T-helper 22 cell (primary cell): ENCODE measurements at places on chromosomes 16 and 17.
A peak's percentile ranks its signal among the peaks of the same experiment; 100 is the strongest.

DNA sequence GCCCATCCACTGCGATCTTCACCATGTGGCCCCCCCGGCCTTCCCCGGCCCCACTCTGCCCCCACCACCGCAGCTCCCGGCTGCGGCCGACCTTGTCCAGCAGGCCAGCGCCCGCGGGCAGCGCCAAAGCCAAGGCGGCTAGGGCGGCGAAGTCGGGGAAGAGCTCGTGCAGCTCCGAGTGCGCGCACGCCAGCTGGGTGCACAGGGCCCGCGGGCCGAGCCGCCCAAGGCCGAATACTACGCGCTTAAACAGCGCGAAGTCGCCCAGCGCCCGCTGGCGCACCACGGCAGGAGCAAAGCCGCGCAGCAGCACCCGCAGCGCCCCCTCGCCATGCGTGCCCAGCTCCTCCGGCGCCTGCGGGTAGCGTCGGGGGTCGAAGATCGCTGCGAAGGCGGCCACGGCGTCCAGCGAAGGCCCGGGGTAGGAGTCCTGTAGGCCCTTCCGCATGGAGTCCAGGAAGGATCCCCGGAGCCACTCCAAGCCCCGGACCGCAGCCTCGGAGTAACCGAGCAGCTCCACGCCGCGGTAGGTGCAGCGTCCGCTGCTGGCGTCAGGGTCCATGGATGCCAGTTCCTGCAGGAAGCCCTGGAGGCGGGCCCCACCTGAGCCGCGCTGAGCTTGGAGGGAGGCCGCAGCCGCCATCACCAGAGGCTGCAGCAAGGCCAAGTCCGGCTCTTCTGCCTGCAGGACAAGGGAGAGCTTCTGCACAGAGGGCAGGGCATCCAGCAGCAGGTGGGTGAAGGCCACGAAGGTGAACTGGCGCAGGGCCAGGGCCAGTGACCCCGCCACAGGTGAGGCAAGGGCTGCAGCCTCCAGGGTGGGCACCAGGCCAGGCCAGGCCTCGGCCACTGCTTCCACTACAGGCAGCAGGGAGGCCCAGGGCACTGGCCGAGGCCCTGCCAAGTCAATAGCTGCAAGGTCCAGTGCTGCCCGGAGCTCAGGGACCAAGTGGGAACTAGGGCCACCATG, 10.3 kb downstream of the C17orf113 start:
- no peak for DNase-seq

DNA sequence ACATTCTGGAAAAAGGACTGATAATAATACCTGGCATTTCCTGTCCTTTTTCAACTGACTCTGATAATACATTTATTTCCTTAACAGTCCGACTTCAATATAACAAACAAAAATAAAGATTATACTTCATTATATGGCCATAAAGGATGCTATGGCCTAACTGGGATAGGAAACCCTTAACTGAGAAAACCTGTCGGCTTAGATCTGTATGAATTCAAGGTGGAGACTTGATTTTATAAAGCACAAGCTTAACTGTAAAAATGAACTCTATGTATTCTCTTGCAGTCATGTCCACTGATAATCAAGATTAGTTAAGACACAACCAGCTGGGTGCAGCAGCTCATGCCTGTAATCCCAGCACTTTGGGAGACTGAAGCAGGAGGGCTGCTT, 102.2 kb downstream of the MYO1D start:
- no peak for DNase-seq

DNA sequence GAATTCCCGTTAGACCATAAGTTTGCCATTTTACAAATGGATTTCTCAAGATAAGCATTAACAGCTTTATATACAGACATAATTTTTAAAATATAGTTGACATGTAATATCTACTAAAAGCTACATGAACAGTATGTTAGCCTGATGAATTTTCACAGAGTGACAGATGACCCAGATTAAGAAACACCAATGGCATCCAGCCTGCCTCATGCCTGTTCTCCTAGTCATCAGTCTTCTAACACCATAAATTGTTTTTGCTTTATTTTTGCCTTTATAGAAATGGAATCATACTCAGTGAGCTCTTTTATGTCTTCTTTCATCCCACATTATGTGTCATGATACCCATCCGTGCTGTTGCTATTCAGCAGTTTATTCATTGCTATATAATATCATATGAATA, 80.0 kb downstream of the ATF7IP2 start:
- DNase-seq, result no peak

DNA sequence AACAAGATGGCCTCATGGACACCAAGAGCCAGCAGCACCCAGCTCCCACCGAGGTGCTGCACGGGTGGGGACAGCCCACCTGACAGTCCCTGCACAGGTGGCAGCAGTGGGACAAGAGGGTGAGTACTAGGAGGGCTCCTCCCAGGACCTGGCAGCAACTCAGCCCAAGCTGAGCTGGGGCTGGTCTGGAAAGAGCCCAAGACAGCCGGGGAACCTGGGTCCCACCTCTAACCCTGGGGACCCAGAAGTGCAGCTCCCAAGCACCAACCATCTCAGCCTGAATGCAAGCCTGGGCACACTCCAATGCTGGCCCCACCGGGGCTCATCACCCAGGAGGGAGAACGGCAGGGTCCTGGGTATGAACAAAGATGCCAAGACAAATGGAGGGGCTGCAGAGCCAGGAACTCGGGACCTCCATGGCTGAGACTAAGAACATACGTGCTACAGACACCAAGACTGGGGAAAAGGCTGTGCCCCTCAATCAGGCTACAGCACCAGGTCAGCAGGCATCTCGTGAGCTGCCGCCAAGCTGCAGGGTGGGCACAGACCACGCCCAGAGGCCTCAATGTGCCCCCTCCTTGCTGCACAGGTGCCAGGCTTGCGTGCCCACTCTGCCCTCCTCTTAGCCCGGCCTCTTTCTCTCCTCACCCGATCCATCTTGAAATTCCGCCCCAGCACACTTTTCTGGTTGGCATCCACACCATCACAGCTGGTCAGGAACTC, 37.5 kb upstream of the GSG1L start:
- no peak for DNase-seq

DNA sequence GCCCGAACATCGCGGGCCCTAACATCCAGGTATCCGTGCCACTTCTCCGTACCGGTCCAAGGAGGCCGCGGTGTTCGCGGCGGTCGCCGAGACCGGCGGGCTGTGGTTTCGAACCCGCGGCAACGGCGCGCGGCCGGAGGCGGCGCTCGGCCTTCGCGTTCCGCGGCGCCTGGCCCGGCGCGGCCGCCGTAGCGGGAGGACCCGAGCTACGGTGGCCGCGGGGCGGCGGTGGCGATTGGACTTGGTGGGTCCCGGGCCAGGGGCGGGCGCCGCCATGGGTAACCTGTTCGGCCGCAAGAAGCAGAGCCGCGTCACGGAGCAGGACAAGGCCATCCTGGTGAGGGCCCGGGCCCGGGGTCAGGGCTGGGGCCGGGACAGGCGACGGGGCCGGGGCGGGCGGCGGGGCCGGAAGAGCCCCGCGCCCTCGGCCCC, at the start of gene CHMP6:
CHMP6 (plus strand) TSS at position 197 of the 432 bp plus-strand sequence; CDS start at position 275, 78 bp downstream.
- peak; percentile 41 for DNase-seq

- DNase-seq, result no peak
These were observed 1.2 kb upstream of the TMEM204 start for GRCh38 chr16:1532081-1532760.

DNA sequence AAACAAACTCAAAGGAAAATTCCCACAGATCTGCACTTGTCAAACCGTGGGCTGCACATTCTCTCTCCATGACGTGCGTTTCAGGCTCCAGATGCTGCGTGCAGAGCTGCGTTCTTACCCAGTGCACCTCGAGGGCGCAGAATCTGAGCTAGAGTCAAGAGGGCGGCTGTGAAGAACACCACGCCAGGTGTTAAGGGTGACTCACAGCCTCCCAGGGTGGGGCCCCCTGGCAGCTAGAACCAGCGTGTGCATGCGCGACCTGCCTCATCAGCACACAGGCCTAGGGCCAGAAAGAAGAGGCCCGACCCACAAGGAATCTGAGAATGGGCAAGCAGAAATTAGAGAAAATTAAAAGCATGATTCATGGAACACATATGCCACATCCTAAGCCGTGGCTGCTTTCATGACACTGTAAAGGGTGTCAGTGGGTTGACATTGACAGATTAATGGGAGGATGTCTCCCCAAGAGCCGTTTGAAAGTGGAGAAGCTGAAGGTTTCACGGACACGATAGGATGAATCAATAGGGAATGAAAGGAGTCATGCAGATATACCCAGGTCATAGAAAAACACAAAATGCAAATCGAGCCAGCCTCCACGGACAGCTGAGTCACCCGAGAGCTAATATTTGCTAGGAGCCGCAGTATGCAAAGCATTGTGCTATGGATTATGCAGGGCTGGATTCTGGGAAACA, 29.0 kb downstream of the MARCHF10 start:
- DNase-seq, result no peak

DNA sequence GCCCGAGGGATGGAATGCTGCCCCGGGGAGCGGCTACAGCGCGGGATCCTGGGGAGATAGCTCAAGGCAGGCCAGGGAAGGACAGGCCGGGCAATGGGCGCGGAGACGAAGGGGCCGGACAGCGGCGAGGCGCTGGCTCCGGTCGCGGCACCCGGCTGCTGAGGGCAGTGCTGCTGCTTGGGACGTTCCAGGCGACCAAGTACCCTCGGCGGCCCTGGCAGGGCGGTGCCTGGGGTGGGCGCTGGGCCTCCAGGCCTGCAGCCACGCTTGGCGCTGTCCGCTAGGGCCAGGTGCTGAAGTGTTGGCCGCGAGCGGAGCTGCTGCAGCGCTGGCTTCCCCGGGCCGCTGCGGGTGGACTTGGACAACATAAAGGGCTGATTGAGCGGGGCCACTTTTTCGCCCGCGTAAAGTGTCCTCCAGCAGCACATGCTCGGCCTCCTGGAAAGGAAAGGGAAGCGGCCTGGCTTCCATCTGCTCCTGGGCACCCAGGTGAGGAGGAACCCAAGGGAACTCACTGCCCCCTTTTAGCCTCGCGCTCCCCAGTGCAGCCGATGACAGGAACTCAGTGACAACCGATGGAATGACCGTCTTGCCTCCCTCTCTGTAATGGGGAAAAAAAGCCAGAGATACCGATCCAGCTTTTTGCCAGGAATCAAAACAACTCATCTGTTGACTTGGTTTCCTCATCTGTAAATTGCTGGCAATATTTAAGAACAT, 23.7 kb downstream of the CLEC3A start:
- DNase-seq, result no peak

DNA sequence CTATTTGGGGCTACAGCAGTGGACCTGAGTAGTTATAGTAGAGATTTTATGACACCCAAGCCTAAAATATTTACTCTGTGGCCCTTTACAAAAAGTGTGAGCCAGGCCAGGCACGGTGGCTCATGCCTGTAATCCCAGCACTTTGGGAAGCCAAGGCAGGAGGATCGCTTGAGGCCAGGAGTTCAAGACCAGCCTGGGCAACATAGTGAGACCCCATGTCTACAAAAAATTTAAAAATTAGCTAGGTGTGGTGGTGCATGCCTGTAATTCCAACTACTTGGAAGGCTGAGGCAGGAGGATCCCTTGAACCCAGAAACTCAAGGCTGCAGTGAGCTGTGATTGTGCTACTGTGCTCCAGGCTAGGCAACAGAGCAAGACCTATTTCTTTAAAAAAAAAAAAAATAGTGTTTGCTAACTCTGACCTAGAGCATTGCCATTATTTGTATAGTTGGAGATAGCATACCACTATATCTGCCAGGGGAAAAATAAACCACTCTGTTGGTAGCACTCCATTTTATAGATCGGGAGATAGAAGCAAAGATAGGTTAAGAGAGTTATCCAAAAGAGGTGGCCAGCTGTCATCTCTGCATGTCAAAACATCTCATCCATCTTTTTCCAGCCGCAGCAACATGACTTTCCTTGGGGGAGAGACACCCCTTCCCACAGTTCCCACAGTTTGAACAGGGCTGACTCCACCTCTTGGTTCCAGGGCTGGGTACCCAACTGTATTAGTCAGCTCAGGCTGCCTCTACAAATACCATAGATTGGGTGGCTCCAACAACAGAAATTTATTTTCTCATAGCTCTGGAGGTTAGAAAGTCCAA, 3.0 kb upstream of the ITPRIPL2 start:
- DNase-seq, result no peak

- DNase-seq, result no peak
These were observed 17.7 kb upstream of the KCTD5 start for GRCh38 chr16:2664574-2664982.

DNA sequence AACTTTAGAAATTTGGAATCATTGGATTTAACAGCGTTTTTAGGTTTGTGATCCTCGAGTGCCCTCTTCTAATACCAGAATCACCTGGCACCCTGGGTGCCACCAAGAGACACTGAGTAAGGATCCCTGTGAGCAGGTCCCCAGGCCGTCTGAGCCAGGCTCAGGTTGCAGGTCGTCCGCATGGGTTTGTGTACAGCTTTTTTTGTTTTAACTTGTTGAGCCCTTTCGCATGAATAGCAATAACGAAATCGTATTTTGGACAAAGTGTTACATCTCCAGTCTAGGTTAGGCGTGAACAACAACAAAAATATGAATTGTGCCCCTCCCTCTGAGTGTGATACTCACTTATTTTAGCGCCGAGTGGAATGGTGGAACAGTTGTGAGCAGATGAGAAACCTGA, 10.9 kb downstream of the USP10 start:
- no peak for DNase-seq

- no peak for DNase-seq
These were observed 538.5 kb upstream of the CDH11 start for GRCh38 chr16:65660390-65660789.

DNA sequence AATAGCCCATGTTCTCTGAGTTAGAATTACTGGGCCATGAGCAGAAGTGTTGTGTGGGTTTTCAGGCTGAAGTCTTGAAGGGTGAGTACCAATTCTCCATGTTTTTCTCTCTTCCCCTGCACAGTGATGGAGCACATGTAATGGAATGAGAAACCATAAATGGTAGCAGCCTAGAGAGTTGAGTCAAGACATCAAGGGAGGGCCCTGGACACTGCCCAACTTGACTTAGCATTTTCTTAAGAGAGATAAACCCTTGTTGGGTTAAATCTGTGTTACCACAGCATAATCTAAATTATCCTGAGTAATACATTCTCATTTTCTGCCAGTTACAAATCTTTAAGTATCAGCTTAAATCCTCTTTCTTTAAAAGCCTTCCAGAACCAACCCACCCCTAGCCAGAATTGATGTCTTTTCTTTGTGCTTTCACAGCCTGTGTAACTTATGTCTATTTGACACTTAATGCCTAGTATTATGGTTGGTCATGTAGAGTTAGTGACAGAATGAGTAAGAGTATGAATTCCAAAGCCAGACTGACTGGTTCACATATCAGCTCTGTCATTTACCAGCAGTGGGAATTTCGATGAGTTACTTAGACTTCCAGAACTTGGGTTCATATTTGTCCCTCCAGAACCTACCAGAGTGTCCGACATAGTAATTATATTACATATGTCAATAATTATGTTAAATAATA, 27.0 kb upstream of the RGS9 start:
- DNase-seq, result no peak

GRCh38 chr17:43332230-43332629, 66.6 kb upstream of the ARL4D start:
- no peak for DNase-seq

- no peak for DNase-seq
These were observed 50.9 kb downstream of the ERCC4 start for GRCh38 chr16:13970708-13971422.

- DNase-seq, result no peak
These were observed 479 bp downstream of the IRX6 start for GRCh38 chr16:55324285-55325079.

GRCh38 chr16:69402439-69402838, 16.6 kb upstream of the TERF2 start:
- DNase-seq, result no peak

- DNase-seq, result no peak
These were observed 37.2 kb downstream of the ITGAE start for GRCh38 chr17:3763777-3764170.
